ENCODE measurements at places on chromosomes 5 and 9.
A peak's percentile ranks its signal among the peaks of the same experiment; 100 is the strongest.

DNA sequence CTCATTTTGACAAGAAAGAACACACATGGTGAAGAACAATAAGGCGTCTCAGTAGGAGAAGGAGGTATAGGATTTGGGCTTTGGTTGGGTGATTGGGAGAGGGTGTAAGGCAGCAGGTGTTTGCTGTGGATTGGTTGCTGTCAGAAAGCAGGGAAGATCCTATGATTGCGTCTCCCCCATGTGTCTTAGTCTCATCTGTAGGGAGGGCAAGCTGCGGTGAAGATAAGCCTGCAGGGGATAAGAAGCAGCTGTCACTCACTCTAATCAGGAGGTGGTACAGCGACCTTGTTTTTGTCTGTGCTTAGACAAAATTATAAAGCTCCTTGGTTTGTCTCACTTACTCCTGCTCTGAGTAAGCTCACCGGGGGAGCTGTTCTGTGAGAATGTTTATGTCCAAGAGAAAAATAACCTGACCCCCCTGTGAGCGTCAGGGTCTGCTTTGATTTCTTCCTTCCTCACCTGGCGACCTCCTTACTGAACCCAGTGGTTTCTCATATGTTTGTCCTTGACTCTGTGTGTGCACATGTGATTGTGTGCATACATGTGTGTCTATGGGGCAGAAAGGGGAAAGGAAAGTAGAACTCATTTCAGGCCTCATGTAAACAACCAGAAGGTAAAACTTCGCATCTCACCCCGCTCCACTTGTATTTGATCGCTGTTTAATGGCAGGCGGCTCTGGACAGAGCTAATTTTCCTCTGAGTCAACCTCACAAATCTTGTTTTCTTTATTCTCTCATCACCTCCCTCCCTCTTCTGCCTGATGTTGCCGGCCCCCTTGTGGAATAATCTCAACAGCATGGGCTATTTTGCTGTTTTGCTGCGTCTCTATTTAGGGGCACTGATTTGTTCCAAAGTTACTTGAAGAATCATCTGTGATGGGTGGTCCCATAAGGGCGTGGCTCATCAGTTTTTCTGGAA, 105.6 kb downstream of the TENT4A start:
- DNase-seq: no peak

DNA sequence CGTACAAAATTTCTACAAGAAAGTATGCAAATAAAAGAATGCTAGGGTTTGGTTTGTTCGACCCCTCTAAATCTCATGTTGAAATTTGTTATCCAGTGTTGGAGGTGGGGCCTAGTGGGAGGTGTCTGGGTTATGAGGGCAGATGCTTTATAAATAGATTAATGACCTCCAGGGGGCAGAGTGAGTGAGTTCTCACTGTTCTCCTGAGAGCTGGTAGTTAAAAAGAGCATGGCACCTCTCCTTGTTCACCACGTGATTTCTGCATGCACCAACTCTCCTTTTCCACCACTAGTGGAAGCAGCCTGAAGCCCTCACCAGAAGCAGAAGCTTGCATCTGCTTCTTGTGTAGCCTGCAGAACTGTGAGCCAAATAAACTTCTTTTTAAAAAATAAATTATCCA, 50.4 kb upstream of the FAM170A start:
- DNase-seq: no peak

GRCh38 chr9:131843989-131844744, 104.3 kb upstream of the RAPGEF1 start:
- DNase-seq: no peak

- DNase-seq: no peak
These were observed 111.0 kb upstream of the NFIB start for GRCh38 chr9:14424983-14425382.

DNA sequence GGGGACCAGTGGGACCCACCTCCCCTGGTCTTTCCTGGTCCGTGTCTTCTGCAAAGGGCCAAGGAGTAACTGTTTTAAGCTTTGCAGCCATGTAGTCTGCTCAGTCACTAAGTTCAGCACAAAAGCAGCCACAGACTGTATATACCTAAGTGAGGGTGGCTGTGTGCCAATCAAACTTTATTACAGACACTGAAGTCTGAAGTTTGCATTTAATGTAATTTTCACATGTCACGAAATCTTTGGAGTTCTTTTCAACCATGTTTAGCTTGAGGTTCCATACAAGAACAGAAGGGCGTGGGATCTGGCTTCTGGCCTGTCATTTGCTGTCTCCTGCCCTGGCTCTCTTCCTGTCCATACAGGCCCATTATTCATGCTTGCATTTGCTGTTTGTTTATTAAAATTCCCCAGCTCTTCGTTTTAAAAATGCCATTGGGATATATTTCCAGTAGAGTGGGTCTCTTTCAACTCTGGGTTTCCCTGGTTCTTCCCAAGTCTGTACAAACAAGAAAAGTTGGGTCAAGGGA, 64.2 kb upstream of the ECM2 start:
- DNase-seq: no peak

- no peak for DNase-seq
These were observed 73.8 kb upstream of the SPINK5 start for GRCh38 chr5:147989994-147990393.

DNA sequence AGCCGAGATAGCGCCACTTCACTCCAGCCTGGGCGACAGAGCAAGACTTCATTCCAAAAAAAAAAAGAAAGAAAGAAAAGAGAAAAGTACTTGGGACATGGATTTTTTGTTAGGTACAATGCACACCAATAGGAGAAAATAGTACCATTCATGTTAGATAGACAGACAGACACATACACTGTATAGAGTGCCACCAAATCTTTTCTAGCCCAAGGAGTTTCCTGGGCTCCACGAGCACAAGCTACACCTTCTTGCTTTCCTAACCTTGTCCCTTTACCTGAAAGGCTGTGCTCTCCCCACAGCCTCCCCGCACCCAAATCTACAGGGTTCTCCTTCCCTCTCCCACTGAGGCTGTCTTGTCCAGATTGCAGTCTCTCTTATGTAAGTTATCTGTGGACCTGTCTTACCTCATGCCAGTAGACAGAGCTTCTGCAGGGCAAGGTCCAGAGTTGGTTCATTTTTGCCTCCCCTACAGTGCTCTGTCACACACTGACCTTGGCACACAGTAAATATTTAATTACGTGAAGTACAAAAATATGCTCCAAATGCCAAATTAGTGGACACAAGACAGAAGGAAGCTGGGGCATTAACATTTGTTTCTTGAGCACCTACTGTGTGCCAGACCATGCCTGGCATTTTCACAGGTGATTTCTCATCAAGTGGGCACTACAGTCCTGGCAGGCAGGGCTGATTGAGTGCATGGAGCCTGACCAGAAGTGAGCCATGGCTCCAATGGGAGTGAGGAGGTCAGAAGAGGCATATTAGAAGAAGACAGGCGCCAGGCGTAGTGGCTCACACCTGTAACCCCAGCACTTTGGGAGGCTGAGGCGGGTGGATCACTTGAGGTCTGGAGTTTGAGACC, 5.9 kb downstream of the ALAD start:
- no peak for DNase-seq

DNA sequence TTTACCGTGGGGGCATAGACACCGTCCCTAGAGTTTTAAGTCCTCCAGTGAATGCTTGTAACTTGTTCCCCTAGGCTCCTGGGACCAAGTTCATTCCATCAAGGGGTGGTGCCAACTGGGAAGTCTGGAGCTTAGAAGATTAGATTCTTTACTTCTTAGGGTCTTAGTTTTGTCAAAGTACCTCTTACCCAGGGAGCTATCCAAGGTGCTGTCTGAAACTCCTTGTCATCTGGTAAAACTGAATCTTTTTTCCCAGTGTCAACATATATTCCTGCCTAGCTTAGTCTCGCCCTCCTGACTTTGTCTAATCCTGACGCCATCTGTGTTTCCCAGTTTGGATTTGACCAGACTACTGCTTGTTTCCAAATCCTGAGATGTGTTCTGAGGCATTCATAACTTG, 41.6 kb downstream of the MAMDC2 start:
- DNase-seq: no peak

GRCh38 chr5:177471610-177472356, 1.7 kb downstream of the DBN1 start:
- DNase-seq: peak; percentile 42

GRCh38 chr9:137407590-137408300, 15.2 kb downstream of the EXD3 start:
- DNase-seq: no peak

DNA sequence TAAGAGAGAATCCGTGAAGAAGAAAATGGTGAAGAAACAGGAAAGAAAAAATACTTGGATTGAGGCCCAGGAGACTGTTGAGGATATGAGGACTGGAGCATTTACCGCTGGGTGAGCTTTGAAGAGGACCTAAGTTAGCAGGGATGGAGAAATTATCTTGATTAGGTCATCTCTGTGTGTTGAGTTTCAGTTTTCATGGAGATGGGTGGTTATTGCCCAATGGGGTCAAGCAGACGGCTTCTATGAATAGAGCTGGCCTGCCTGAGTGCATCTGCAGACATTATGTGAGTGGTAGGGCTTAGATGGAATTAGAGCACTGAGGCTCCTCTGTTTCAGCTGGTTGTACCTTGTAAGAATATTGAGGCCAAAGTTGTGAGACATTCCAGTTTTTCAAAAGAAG, 245.4 kb upstream of the FBXL7 start:
- DNase-seq: no peak

- DNase-seq: no peak
These were observed 26.4 kb upstream of the ARHGAP26 start for GRCh38 chr5:142743592-142744441.
